H1 (cell line): ENCODE measurements at places on chromosomes 11 and 22. TPM values are rescaled to one million over a fixed set of nuclear protein-coding genes. Genes with fewer than 3 reads are reported as not detected.

SEC14L2 gene
- 2.8 and 4.3 TPM in 2 replicates for total RNA-seq

- no peaks in the 10 kb centered on the region for H3K27me3 ChIP-seq
- H3K27ac ChIP-seq: no peak overlapping the region
- no peaks in the 10 kb centered on the region for H3K36me3 ChIP-seq
- H3K4me1 ChIP-seq: no peaks in the 10 kb centered on the region
- H3K4me3 ChIP-seq: no peak overlapping the region
Measured at GRCh38 chr11:56916162-56916561, 72.6 kb upstream of the OR5AK2 start.

OOSP4B gene
- total RNA-seq: not detected in 2 replicates

GRCh38 chr22:26482161-26482560 is 1.4 kb downstream of the HPS4 start:
- H3K4me1 ChIP-seq: peaks cover 14% of the 10 kb centered on the region
- no peak overlapping the region for H3K27ac ChIP-seq
- H3K4me3 ChIP-seq: no peak overlapping the region

GRCh38 chr22:49271831-49272230 is 555.8 kb downstream of the BRD1 start:
- no peaks in the 10 kb centered on the region for H3K36me3 ChIP-seq
- DNase-seq: no peak
- peaks cover 21% of the 10 kb centered on the region for H3K27me3 ChIP-seq
- H3K4me1 ChIP-seq: peaks cover 18% of the 10 kb centered on the region

GRCh38 chr11:120326228-120326627 is 1.1 kb downstream of the TLCD5 start:
- no peak overlapping the region for H3K27ac ChIP-seq
- H3K36me3 ChIP-seq: no peaks in the 10 kb centered on the region
- no peak for DNase-seq
- H3K4me1 ChIP-seq: no peaks in the 10 kb centered on the region; the same call in 1 of the 2 replicates
- peak overlapping the region; percentile 67 for H3K4me3 ChIP-seq

FAT3 gene
- 18.4 and 24.4 TPM in 2 replicates for total RNA-seq

- H3K4me3 ChIP-seq: no peak overlapping the region
- H3K4me1 ChIP-seq: no peaks in the 10 kb centered on the region
- H3K27ac ChIP-seq: no peak overlapping the region
Measured at GRCh38 chr11:46800177-46800576, 45.9 kb downstream of the CKAP5 start.

MAPK8IP1 gene
- total RNA-seq: 40.1 and 41.7 TPM in 2 replicates
